ENCODE measurements at places on chromosomes 5 and 9. TPM values are rescaled to one million over a fixed set of nuclear protein-coding genes. Genes with fewer than 3 reads are reported as not detected.

Gene TXNDC8
- total RNA-seq, result not detected

Gene PDCD1LG2
- 8.8 TPM for total RNA-seq

Gene C5
- total RNA-seq, result 1.1 TPM

Gene CFAP157
- total RNA-seq, result not detected

Gene IGFBPL1
- 5.6 TPM for total RNA-seq

Gene RAI14
- 307 TPM for total RNA-seq

Gene FGFR4
- total RNA-seq, result 4.8 TPM

Gene IL5
- total RNA-seq, result not detected

Gene MZB1
- total RNA-seq, result not detected

Gene ENHO
- 0.55 TPM for total RNA-seq

Gene ATOSB
- total RNA-seq, result 76.9 TPM

Gene AP3B1
- total RNA-seq, result 66.8 TPM

Gene SPATA31E1
- total RNA-seq, result not detected

Gene INSL4
- total RNA-seq, result not detected

Gene GFI1B
- not detected for total RNA-seq

DNA sequence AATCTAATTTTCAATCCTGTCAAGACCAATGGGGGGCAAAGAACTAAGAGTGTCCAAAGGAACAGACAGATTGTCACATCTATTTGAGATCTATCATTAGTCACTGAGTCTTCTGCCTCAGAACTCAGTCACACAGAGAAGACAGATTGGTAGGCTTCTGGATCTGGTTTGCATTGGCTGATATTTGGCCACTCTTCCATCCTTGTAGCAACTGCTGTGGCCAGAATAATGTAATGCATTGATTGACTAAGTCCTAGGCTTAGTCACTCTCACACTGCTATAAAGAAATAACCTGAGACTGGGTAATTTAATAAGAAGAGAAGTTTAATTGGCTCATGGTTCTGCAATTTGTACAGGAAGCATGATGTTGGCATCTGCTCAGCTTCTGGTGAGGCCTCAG, 458.5 kb downstream of the ACTL7B start:
- DNase-seq, result no peak
- H3K4me1 ChIP-seq, result no peaks in the 10 kb centered on the region

DNA sequence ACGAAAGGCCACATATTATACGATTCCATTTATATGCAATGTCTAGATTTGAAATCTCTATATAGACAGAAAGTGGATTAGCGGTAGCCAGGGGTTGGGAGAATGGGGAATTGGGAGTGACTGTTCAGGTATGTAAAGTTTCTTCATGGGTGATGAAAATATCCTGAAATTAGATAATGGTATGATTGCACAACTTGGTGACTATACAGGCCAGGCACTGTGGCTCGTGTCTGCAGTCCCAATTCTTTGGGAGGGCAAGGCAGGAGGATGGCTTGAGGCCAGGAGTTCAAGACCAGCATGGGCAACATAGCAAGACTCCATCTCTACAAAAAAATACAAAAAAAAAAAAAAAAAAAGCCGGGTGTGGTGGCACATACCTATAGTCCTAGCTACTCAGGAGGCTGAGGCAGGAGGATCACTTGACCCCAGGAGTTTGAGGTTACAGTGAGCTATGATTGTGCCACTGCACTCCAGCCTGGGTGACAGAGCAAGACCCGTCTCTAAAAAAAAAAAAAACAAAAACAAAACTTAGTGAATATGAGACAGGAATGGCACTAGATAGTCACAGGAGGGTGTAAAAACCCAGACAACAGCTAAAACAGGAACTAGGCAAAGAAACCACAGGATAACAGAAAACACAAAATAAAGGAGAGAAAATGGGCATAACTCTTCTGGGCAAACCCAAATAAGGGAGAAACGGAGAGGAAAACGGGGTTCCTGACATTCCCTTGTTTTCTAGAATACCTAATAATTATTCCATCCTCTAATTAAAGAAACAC, 72.1 kb upstream of the ZNF618 start:
- no peak overlapping the region for H3K4me3 ChIP-seq
- DNase-seq, result no peak
- no peak overlapping the region for H3K27ac ChIP-seq
- peaks cover 5% of the 10 kb centered on the region for H3K4me1 ChIP-seq
- H3K27me3 ChIP-seq, result no peaks in the 10 kb centered on the region
- no peaks in the 10 kb centered on the region for H3K36me3 ChIP-seq

- peaks cover 7% of the 10 kb centered on the region for H3K4me1 ChIP-seq
- no peak for DNase-seq
- no peaks in the 10 kb centered on the region for H3K36me3 ChIP-seq
- H3K4me3 ChIP-seq, result no peak overlapping the region
Observed at GRCh38 chr9:97924386-97924785, 2.1 kb upstream of the TRMO start.

GRCh38 chr5:170154744-170155143, 49.0 kb downstream of the FOXI1 start:
- DNase-seq, result no peak
- H3K4me3 ChIP-seq, result no peak overlapping the region
- no peak overlapping the region for H3K27ac ChIP-seq
- H3K27me3 ChIP-seq, result no peaks in the 10 kb centered on the region
- H3K36me3 ChIP-seq, result no peaks in the 10 kb centered on the region

- no peak overlapping the region for H3K4me3 ChIP-seq
- no peaks in the 10 kb centered on the region for H3K36me3 ChIP-seq
- no peaks in the 10 kb centered on the region for H3K4me1 ChIP-seq
- H3K27ac ChIP-seq, result no peak overlapping the region
- no peak for DNase-seq
Observed at GRCh38 chr9:116298878-116299391, 145.3 kb downstream of the PAPPA start.

- H3K36me3 ChIP-seq, result peaks cover 82% of the 10 kb centered on the region
- no peaks in the 10 kb centered on the region for H3K27me3 ChIP-seq
- peaks cover 20% of the 10 kb centered on the region for H3K4me1 ChIP-seq
- DNase-seq, result no peak
Observed at GRCh38 chr5:178209334-178210072, 5.2 kb downstream of the HNRNPAB start.

DNA sequence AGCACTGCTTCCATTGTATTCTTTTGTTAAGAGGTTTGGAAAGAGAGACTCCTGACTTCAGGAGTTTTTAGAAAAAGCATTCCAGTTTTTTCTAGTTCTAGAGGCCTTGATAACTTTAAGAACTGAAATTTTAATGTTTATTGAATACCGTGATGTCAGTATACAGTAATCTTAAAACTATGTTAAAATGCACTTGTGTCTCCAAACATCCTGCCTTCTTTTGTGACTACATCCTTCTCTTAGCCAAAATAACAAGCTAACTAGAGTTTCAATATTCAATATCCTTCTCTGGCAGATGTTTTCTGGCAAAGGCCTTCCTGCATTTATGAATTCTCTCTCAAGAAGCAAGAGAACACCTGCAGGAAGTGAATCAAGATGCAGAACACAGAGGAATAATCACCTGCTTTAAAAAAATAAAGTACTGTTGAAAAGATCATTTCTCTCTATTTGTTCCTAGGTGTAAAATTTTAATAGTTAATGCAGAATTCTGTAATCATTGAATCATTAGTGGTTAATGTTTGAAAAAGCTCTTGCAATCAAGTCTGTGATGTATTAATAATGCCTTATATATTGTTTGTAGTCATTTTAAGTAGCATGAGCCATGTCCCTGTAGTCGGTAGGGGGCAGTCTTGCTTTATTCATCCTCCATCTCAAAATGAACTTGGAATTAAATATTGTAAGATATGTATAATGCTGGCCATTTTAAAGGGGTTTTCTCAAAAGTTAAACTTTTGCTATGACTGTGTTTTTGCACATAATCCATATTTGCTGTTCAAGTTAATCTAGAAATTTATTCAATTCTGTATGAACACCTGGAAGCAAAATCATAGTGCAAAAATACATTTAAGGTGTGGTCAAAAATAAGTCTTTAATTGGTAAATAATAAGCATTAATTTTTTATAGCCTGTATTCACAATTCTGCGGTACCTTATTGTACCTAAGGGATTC, 43.1 kb downstream of the NDFIP1 start:
- H3K27me3 ChIP-seq, result no peaks in the 10 kb centered on the region
- peaks cover 18% of the 10 kb centered on the region for H3K36me3 ChIP-seq
- H3K4me1 ChIP-seq, result no peaks in the 10 kb centered on the region
- H3K4me3 ChIP-seq, result no peak overlapping the region
- peak; percentile 33 for DNase-seq

GRCh38 chr5:153749960-153750359, 259.5 kb downstream of the GRIA1 start:
- DNase-seq, result no peak
- no peaks in the 10 kb centered on the region for H3K4me1 ChIP-seq
- no peaks in the 10 kb centered on the region for H3K27me3 ChIP-seq
- no peak overlapping the region for H3K27ac ChIP-seq
- no peaks in the 10 kb centered on the region for H3K36me3 ChIP-seq

DNA sequence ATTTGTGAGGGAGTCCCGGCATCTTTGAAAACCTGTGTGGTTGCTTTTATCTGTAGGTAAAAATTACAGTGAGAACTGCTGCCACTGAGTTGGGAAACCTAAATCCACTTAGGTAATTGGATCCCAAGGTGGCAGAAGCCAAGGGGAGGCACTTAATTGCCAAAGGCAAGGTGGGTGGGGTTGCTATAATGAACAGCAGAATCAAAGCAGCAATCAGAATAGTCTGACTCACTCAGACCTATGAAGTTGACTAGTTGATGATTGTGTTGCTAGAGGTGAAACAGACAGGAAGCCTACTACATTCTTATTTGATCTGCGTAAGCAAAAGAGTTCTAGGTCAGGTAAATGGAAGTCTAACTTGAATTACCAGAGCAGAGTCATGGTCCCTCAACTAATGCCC, 17.3 kb upstream of the BICD2 start:
- no peak overlapping the region for H3K27ac ChIP-seq
- no peaks in the 10 kb centered on the region for H3K4me1 ChIP-seq
- peaks cover 13% of the 10 kb centered on the region for H3K27me3 ChIP-seq
- H3K4me3 ChIP-seq, result no peak overlapping the region
- no peaks in the 10 kb centered on the region for H3K36me3 ChIP-seq

DNA sequence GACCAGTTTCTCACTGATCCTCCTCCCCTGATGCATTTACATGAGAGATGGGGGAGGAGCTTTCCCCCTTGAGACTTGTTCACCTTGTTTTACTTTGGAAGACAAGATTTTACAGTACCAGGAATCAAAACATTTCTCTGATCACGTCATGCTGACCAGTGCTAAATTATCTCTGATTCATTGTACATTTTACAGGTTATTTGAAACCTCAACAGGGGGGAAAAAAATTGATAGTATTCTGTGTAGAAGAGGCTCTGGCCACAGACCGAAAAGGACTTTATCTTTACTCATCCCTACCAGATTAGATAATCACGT, 133.9 kb downstream of the GRIA1 start:
- H3K4me1 ChIP-seq, result peaks cover 45% of the 10 kb centered on the region
- DNase-seq, result peak; percentile 35
- H3K27me3 ChIP-seq, result no peaks in the 10 kb centered on the region
- no peaks in the 10 kb centered on the region for H3K36me3 ChIP-seq

DNA sequence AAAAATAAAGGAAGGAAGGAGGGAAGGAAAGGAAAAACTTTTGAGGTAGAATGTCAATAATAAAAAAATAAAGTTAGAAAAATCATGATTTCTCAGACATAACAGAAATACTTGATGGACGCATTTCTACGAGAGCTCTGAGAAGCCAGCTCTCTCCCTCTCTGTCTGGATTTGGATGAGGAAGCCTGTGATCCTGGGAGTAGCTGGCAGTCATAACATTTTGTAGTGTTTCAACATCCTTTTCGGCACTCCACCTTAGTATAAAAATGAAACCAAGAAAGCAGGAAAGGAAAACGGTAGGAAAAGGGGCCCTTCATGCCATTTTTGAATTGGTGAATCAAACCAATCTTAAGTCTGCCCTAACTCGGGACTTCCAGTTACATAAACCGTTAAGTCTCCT, 321.3 kb downstream of the EPB41L4A start:
- no peaks in the 10 kb centered on the region for H3K4me1 ChIP-seq
- DNase-seq, result no peak
- H3K36me3 ChIP-seq, result no peaks in the 10 kb centered on the region
- no peaks in the 10 kb centered on the region for H3K27me3 ChIP-seq
- H3K27ac ChIP-seq, result no peak overlapping the region

DNA sequence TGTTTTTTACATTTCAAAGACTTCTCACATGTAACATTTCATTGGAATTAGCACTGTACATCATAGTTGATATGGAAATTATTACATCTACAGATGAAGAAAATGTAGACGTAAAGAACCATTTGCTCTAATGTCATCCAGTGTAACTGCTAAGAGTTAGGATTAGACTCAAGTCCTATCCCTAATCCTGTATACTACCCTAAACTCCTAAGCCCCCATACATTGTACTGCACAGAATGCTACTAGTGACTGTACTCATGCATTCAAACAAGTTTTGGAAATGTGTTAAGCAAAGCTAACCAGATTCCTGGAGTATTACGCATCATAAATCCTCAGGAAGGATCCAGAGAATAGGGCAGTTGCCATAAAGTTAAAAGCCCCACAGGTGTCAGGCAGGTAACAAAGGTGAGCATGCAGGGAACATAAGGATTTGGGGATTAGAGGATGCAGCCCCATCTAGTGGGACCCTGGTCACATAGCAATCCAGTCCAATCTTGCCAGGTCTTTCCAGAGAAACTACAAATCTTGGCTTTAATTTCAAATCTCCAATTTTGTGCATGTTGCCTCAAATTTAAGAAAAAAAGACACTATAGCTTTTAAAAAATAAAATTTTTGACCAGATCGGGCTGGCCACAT, 32.0 kb downstream of the HAVCR1 start:
- peaks cover 2% of the 10 kb centered on the region for H3K27me3 ChIP-seq
- no peaks in the 10 kb centered on the region for H3K36me3 ChIP-seq
- H3K4me1 ChIP-seq, result no peaks in the 10 kb centered on the region
- H3K27ac ChIP-seq, result no peak overlapping the region
- no peak for DNase-seq

DNA sequence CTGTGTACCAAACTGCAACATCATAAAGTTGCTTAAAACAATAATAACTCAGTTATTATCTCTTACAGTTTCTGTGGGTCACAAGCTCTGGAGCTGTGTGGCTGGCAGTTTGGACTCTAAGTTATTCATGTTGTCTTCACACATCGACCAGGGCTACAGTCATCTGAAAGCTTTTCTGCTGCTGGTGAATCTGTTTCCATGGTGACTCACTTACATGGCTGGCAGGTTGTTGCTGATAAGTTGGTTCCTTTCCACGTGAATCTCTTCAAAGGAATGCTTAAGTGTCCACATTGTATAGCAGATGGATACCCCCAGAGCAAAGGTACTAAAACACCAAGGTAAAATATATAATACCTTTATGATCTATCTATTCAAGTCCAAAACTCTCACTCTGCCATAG, 44.8 kb upstream of the CYLC2 start:
- no peak overlapping the region for H3K27ac ChIP-seq
- H3K4me1 ChIP-seq, result no peaks in the 10 kb centered on the region
- no peaks in the 10 kb centered on the region for H3K36me3 ChIP-seq
- H3K27me3 ChIP-seq, result no peaks in the 10 kb centered on the region
- no peak for DNase-seq
- no peak overlapping the region for H3K4me3 ChIP-seq

DNA sequence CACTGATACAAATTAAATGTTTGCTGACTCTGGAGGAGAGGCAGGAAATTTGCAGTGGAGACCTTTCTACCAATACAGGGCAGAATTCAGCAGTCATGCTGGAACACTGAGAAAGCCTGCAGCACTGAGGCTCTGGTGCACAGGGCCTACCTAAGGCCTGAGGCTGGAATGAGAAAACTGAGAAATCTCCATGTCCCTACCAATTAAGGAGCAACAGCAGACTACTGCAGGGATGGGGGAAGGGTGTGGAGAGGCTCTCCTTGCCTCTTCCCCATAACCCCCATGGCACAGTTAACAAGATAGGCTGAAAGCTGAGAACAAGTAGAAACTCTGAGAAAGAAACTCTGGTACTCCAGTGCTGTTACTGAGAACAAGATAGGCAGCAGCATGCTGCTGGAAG, 10.5 kb downstream of the FBXO4 start:
- H3K27ac ChIP-seq, result no peak overlapping the region
- DNase-seq, result no peak
- H3K36me3 ChIP-seq, result no peaks in the 10 kb centered on the region
- H3K4me3 ChIP-seq, result no peak overlapping the region
